ENCODE measurements at places on chromosomes 5 and 9.

GRCh38 chr9:108297073-108297472, 558.7 kb downstream of the ACTL7B start:
- DNase-seq = no peak

DNA sequence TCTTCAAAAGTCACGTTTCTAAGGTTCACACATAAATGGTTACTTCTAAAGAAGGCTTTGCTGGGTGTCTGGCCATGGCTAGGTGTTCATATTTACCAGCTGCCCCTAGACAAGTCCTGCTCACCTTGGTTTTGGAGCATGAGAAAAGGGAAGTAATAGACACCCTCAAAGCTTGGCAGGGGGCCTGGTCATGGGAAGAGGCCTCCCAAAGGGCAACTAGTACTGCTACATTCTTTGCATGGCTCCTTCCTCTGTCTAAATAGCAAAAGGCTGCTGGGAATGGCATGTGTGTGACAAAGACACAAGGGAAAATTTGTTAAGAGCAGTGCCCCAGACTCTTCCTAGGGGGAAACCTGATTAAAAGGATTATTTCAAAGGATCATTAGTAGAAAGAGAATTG, 93.4 kb downstream of the NRG2 start:
- no peak for DNase-seq

DNA sequence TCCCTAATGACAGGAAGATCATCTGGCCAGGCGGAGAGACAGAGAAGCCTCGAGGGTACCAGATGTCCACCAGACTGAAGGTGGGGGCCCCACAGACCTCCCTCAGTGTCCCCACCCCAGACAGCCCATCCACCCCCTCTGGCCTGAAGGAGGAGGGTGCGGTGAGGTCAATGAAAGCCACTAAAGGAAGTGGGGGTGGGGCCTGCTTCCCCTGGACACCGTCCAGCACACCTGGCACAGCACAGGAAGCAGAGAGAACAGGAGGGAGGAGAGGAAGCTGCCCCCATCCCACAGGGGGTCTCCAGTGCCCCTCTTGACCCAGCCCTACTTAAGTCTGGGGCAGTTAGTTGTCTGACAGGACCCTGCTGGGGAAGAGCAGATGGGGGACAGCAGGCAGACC, 11.2 kb downstream of the LRRC26 start:
- DNase-seq = no peak

DNA sequence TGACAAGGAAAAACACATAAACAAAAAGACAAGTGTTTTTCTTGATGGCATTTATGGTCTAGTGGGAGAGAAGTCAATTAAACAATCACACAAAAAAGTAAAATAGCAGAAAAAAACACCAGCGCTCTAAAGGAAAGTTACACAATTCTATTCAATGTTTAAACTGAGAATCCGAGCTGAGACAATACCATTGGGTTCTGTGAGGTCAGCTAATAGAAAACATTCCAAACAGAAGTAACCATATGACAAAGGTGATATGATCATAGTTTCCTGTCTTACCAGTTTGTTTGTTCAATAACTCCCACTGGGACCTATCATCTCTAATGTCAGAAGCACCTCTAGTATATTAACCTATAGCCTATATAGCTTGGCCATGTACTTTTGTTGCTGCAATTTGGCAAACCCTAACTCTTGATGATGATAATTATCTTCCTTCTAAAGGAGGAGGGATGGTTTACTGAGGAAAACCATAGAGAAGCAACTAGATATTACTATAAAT, 1030.0 kb downstream of the CDH12 start:
- DNase-seq = no peak

GRCh38 chr9:137298401-137299202, 3.5 kb downstream of the NRARP start:
- DNase-seq = no peak

- no peak for DNase-seq
These were observed 3.3 kb upstream of the NKD2 start for GRCh38 chr5:1005249-1005851.

DNA sequence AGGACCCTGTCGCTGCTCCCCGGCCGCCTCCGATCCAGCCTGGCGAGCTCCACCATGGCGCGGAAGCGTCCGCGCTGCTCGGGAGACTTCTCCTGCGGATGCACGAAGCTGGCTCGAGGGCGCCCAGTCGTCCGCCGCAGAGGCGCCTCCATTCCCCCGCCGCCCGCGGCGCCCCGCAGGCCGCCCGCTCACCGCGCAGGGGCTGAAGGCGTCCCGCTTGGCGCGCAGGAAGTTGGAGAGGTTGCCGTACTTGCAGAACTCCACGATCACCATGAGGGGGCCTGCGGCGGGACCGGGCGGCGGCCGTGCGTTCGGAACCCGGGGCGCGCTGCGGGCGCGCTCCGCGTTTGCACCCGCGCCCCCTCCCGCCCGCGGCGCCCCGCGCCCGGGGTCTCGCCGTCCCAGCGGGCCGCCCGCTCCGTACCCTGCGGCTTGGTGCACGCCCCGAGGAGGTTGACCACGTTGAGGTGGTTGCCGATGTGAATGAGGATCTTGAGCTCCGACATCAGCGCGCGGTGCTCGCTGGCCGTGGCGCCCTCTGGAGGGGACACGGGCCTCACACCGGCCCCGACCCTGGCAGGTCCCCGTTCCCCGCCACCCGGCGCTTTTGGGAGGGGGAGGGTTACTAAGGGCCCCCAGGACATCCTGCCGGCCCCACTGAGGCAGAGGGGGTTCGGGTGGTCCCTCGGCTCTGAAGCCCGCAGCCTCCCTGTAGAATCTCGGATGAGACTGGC, 27.7 kb upstream of the SCGB3A1 start:
- DNase-seq = no peak

GRCh38 chr5:172874647-172875504, 40.8 kb downstream of the ERGIC1 start:
- no peak for DNase-seq

DNA sequence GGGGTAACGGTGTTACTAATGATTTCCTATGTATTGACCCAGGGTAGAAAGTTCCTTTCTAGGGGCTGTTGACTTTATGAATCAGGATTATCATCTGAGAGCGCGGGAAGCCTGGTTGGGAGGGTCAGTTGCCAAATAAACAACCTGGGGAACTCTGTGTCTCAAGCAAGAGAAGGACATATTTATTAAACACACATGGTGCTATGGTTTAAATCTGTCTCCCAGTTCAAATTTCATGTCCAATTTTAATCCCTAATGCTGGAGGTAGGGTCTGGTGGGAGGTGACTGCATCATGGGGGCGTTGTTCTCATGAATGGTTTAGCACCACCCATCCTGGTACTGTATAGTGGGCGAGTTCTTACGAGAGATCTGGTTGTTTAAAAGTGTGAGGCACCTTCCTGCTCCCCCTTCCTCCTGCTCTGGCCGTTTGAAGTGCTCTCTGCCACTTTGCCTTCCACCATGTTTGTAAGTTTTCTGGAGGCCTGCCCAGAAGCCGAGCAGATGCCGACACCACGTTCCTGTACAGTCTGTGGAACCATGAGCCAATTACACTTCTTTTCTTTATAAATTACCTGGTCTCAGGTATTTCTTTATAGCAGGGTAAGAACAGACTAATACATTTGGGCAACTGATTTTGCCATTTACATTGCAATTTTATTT, 19.7 kb upstream of the GAS1 start:
- DNase-seq = no peak

DNA sequence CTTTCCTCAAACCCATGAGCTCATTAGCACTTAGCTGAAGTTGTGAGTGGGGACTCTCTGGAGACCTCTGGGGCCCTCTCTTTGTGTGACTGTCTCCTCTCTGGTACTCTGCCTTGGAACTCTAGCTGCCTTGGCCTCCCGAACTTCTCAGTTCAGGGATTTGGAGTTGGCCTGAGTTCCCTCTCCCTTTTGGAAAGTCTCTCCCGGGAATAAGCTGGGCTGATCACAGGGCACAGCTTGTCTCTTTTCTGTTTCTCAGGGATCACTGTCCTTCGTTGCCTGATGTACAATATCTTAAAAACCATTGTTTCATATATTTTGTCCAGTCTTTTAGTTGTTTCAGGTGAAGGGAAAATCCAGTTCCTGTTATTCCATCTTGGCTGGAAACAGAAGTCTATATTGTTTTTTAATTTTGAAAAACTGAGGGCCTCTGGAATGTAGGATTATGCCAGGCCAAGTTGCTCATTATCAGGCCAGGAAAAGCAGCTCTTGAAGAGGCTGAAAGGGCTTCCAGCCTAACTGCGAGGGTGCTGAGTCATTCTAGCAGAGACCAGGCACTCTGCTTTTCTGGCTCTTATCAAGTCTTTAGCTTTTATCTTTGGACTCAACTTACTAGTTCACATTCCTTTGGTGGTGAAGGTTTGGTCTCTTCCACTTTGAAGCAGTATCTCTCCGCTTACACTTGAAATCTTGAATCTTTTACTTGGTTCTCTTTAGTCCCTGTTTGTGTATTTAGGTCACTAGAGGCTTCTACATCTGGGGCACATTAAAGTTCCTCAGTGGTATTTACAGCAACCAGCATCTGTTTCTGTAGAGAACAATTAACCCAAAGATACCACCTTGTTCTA, 8.4 kb upstream of the RGS3 start:
- no peak for DNase-seq

DNA sequence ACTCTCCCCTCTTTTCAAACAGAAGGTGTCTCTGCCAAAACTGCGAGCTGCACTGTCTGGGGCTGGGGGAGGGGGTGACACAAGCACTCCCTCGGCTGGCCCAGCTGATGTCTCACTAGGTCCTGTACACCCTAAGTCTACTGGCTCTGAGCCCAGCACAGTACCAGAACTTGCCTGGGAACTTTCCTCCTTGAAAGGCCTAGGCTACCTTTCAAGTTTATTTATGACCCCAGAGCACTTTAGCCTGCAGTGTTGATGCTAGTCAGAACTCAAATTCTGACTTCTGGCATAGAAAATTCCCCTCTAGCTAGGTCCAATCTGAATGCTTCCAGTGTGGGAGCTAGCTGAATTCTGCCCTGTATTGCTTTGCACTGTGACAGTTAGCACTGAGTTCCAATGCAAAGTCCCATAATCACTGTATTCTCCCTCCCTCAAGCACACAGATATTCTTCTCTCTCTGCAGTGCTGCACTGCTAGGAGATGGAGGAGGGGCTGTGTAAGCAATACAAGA, 10.5 kb downstream of the LURAP1L start:
- no peak for DNase-seq

- no peak for DNase-seq
These were observed 53.0 kb downstream of the SUB1 start for GRCh38 chr5:32638309-32638708.

- no peak for DNase-seq
These were observed 180.4 kb downstream of the SEMA5A start for GRCh38 chr5:9365512-9365911.

DNA sequence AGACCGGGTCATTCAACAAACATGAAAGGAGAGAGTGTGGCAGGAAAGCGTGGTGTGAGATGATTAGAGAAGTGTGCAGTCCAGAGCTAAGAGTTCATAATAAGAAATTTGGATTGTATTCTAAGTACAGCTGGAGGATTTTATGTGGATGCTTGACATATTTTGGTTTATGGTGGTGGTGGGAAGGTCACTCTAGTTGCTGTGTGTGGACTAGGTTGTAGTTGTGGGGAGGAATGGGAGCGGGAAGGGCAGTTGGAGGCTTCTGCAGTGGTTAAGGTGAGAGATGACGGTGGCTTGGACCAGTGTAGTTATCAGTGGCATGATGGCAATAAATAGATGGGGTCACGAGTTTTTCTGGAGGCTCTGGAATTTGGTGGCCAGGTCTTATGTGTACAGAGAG, 45.7 kb upstream of the GPR151 start:
- DNase-seq = no peak

DNA sequence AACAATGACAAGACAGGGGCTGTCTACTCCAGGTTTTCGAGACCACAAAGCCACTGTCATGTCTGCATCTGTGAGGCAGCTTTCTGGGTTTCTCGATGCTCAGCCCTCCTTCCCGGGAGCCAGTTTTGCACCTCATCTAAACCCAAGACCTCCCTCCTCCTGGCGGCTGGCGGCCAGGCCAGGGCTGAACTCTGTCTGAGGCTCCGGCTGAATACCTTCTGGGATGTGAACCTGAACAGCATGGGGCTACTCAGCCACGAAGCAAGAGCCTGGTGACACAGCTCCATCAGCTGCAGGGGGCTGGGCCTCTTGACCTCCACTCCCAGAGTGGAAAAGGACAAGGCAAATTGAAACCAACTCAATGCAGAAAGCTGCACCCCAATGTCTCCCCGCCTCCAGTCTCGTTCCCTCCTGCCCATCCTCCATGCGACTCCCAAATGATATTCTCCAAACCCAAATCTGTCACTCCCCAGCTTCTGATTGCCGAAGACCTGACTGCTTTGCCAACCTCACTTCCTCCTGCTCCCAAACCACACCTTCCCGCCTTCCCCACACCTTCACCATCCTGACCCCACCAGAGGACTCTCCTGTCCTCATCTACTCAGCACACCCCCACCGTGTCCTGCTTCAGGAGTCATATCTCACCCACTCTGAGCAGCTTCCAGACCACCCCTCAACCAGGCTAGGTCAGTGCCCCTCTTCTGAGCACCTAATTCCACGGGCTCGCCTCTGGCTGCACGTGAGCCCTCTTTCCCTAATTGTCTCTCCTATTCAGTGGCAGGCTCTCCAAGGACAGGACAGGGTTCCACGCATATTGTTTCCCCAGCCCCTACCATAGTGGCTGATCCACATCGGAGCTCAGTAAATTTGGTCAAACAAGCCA, 4.5 kb downstream of the ANKS6 start:
- no peak for DNase-seq

GRCh38 chr9:88733651-88734421, 198.9 kb downstream of the NXNL2 start:
- no peak for DNase-seq

DNA sequence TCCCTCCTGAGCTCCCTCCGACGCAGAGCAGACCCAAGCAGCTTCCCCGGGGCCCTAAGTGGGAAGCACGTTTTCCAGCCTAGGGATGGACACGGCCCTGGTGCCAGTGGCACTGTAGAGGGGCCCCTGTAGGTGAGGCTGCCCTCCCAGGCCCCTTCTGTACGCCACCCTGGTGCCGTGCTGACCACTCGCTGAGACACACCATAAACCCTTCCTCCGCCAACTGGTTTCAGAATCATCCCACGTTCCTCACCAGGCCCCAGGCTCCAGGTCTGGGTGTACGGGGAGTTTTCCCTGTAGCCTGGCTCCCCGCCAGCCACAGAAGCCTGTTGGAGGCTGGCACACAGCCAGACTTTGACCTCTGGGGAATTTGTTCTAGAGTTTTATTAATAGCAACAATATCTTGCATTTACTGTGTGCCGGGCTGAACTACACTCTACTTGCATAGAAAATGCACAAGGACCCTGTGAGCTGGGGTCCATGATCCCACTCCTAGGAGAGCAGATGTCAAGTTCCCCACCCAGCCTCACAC, 18.2 kb upstream of the WDR38 start:
- DNase-seq = no peak

DNA sequence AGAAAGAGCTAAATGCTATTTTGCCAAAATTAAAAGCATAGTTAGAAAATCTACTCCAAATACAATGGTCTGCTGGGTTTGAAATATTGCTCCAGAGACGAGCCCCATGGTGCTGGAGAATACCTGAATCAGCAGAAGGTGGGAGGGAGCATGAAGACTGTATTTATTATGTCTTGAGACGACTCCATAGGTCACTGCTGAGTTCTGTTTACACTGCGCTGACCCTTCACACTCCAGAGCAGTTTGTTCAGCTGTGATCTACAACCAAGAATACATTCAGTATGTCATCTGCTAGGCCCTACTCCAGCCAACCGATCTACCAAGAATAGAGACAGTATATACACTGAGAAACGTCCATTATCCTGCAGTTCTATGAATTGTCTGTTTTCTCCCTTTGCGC, 150.5 kb downstream of the TLE1 start:
- no peak for DNase-seq

GRCh38 chr5:75236322-75237316, at the start of gene ANKRD31:
TSS of gene ANKRD31 (minus strand) at chr5:75236878. CDS start at chr5:75236686, 192 bp downstream.
- peak; percentile 20 for DNase-seq
